ENCODE measurements at places on chromosomes 3 and 15. TPM values are rescaled to one million over a fixed set of nuclear protein-coding genes. Genes with fewer than 3 reads are reported as not detected.

SCG5 gene
- 2.4 TPM for total RNA-seq

ANKDD1A gene
- 0.11 TPM for total RNA-seq

C3orf49 gene
- total RNA-seq, result not detected

LMAN1L gene
- not detected for total RNA-seq

GALNT15 gene
- total RNA-seq, result not detected

ADAMTS9 gene
- total RNA-seq, result not detected

FRMD4B gene
- total RNA-seq, result 4.4 TPM

AGBL1 gene
- total RNA-seq, result not detected

CHRNA7 gene
- total RNA-seq, result 1.3 TPM

GOLGA6L10 gene
- total RNA-seq, result 0.87 TPM

CDHR4 gene
- total RNA-seq, result not detected

CLDN18 gene
- not detected for total RNA-seq

IL17RD gene
- total RNA-seq, result 0.20 TPM

ECE2 gene
- total RNA-seq, result not detected

DNAH12 gene
- 0.11 TPM for total RNA-seq

PLCH1 gene
- 3.0 TPM for total RNA-seq

MELTF gene
- total RNA-seq, result 3.2 TPM

CLN6 gene
- total RNA-seq, result 27.1 TPM

SLC24A5 gene
- total RNA-seq, result not detected

HTD2 gene
- 13.7 TPM for total RNA-seq

SLC9C1 gene
- not detected for total RNA-seq

TIMP4 gene
- total RNA-seq, result 0.07 TPM

SLC25A26 gene
- 22.7 TPM for total RNA-seq

HTR3E gene
- not detected for total RNA-seq

EHHADH gene
- 59.1 TPM for total RNA-seq

GLT8D1 gene
- total RNA-seq, result 65.1 TPM
